ENCODE measurements at places on chromosomes 7 and 10.

DNA sequence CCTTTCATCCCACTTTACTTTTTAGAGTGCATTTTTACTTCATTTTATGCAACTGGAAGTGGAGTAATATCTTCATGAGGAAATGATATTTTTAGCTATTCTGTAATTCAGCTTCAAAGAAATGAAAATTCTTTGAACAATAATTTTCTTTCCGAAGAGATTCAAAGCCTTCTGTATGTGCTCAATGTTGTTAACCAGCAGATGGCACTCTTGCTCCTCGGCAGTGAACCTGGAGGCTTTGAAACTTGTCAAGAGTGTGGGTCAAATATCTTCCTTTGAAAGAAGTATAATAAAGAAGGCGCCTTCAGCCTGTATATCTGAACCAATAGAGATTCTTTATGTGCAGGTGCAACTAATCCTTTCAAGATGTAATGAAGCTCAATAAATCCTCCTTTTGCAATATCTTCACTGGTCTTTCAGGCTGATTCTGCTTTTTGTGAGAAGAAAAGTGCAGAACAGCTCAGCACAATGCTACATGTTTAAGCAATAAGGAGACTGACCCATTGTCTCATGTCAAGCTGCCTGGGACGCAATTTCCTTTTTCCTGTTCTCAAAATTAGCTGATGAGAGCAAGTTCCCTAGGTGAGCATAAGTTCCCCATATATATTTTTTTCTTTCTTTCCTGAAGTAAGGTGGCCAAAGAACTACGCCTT lies 258.4 kb downstream of the SEMA3A start:
- peak; percentile 4 for DNase-seq

DNA sequence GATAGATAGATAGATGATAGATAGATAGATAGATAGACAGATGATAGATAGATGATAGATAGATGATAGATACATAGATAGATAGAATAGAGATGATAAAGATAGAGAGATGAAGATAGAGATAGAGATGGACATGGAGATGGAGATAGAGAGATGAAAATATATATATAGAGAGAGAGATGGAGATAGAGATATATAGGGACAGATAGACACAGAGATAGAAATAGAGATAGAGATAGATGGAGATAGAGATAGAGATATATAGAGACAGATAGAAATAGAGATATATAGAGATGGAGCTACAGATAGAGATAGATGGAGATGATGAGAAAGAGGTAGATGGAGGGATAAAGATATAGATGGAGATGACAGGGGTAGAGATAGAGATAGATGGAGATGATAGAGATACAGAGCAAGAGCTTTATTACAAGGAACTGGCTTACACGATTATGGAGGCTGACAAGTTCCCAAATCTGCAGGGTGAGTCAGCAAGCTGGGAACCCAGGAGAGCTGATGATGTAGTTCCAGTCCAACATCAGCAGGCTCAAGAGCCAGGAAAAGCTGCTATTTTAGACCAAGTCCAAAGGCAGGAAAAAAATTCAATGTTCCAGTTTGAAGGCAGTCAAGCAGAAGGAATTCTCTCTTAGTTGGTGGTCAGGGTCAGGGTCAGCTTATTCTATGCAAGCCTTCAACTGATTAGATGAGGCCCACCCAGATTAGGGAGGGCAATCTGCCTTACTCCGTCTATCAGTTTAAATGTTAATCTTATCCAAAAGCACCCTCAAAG lies 37.1 kb downstream of the CAV1 start:
- no peak for DNase-seq

DNA sequence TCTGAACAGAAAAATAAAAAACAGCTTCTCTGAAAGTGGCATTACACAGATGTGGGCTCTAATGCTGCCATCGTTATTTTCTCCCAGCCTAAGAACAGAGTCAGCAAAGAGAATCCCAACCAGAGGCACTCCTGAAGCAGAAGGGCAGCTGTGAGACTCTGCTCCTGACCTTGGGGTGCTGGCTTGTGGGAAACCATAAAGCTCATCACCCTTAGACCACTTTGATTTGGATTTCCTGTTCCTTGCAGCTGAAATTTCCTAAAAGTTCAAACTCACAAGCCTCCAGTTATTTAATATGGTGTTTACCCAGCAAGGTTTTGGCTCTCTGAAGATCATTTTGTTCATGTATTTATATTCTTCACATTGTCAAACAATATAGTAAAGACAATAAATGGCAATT lies 814.8 kb downstream of the TNS3 start:
- no peak for DNase-seq

- DNase-seq, result no peak
Measured at GRCh38 chr10:109126016-109126415, 797.3 kb downstream of the XPNPEP1 start.

- DNase-seq, result no peak
Measured at GRCh38 chr7:155594961-155595366, 48.6 kb upstream of the CNPY1 start.

Data from stimulated activated CD8-positive, alpha-beta memory T cell treated with anti-CD3 and anti-CD28 coated beads, Interleukin-15, amount 100 ng/mL, for 1 hour (primary cell).